ENCODE measurements at places on chromosomes 4 and X.

DNA sequence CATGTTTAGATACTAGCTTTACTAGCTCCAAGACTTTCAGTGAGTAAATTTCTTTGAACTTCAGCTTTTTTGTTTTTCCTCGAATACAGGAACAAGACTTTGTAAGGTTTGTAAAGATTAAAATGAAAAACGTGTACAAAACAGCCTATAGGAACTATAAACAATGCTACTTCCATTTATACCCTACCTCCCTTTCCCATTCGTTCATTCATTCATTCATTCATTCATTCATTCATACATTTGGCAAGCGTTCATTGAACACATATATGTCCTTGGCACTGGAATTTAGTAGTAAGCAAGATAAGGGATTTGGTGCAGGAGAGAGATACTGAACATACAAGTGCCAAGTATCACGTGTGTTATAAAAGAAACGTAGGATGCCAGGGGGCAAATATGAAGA is 65.4 kb upstream of the NAP1L5 start:
- no peak for DNase-seq

DNA sequence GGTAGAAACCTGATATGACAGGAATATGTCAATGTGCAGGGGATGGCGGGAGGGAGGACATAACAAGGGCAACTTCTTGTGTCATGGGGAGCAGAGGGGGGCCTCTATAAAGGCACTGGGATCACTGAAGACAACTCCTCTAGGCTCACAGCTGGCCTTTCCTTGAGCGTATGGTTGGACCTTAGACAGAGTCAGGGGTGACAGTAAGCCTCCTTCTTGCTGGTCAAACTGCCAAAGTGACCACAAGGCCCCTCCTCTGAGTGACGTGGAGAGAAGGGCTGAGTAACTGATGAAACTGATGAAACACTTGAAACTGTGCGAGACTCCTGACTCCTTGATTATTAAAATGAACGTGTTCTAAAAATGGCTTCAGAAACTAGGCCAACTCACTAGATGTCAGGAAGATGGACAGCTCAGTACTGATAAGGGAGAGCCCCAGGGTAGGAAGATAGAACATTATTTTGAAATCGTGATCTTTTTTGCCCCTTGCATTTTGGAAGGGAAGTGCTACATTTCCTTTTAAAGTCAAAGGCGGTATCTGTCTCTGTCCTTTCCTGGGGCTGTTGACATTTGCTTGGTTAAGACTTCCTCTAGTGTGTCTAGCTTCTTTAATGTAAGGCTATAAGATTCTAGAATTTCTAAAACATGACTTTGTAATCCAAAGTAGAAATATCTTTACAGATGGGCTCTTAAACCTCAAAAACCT is 1.6 kb downstream of the RAB33A start:
- no peak for DNase-seq

- no peak for DNase-seq
Observed at GRCh38 chr4:145097331-145097820, 620 bp downstream of the ANAPC10 start.

DNA sequence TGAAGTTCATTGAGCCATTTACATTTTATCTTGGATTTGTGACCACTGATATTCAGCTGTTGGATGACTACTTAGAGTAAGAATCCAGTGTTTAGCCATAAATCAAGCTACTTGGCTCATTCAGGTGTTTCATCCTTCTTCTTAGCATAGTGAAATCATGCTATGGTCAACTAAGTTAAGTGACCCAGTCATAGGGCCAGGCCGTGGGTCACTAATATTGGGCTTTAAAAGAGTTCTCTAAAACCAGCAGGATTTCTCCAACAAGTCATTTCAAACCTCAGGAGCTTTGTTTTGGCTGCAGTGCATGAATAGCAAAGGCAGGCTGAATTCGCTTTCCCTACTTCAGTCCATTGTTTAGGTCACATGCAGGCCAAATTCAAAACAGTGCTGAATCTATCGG is 181.0 kb downstream of the MAML3 start:
- DNase-seq, result no peak

DNA sequence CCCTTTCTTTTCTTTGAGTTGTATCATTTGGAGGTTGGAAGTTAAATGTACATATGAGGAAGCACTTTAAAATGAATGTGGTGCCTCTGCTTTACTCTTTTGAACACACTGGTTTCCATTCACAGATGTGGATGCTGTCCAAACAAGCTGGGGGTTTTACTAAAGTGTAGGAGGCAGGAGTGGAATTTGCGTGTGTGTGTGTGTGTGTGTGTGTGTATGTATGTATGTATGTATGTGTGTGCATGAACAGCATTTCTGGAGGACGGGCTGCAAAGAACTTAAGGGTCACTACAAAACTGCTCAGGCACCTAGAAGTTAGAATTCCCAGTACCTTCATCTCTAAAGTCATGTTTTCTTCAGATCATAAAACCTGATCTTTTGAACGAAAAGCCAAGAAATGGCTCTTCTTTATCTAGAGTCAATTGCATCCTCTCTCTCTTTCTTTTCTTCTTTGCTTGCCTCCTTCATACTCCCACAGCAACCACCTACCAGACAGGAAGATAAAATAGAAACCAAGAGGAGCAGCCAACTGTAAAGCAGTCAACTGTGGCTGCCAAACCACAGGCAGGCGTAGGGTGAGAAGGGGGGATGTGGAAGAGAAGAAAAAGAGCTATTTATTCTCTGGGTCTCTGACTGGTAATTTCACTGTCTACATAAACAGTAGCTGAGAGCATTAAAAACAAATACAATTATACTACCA is 177.0 kb upstream of the RASGEF1B start:
- no peak for DNase-seq

DNA sequence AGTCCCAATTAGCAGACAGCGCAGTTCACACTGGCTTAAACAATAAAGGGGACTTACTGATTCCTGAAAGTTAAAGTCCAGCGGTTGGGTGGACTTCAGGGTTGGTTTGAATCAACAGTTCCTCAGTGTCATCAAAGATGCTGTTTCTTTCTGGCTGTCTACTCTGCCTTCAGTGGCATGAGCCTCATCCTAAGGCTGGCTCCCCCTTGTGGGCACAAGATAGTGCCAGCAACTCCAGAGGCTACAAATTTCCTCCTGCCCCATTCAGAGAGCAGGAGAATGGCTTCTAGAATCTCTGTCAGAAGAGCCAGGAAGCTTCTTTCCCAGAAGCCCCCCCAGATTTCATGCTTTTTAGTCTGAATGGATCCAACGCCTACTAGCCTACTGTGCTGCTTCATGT is 82.4 kb upstream of the MTM1 start:
- DNase-seq, result no peak

DNA sequence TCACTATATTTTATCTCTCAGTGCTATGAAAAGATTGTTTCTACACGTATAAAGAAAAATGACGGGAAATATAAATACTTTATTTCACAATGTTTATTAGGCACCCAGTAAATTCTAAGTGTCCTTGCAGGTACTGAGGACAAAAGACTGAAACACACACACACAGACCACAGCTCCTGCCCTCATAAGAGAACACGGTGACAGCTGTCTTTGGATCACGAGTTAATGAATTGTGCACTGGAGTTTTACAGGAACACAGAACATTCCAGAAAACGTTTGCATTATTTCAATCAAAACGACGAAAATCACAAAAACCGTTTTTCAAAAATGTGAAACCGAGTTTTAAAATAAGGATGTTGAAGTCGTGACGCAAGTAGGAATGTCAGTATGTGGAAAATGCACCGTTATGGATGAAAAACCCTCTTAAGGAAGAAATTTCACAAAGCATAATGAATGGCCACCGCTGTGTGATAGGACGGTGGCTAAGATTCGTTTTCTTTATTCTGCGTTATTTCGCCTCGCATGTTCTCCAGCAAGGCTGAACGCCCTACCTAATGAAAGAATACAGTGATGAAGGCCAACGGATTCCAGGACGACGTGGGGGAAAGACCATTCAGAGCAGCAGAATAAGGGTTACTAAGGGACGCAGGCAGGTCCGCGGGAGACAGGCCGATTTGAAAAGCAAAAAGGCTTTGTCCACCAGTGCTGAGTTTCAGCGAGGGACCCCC is 24.2 kb downstream of the FAM156A start:
- DNase-seq, result no peak

- no peak for DNase-seq
Observed at GRCh38 chr4:74044677-74045076, 6.2 kb upstream of the CXCL3 start.

DNA sequence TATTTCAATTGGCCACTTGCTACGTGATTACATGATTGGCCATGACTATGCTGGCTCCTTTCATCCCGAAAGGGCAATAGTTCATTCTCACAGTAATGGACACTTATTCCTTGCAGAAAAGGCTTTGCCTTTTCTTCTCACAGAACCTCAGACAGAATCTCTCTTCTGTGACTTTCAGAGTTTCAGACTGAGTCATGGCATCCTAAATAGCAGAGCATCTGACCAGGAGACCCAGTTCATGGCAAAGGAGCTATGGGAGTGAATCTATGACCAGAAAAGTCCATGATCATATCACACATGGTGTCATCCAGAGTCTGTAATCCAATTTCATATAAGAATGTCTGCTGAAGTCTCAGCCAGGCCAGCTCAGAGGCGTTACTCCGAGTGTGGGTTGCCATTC is 263.3 kb upstream of the CLNK start:
- DNase-seq, result no peak

DNA sequence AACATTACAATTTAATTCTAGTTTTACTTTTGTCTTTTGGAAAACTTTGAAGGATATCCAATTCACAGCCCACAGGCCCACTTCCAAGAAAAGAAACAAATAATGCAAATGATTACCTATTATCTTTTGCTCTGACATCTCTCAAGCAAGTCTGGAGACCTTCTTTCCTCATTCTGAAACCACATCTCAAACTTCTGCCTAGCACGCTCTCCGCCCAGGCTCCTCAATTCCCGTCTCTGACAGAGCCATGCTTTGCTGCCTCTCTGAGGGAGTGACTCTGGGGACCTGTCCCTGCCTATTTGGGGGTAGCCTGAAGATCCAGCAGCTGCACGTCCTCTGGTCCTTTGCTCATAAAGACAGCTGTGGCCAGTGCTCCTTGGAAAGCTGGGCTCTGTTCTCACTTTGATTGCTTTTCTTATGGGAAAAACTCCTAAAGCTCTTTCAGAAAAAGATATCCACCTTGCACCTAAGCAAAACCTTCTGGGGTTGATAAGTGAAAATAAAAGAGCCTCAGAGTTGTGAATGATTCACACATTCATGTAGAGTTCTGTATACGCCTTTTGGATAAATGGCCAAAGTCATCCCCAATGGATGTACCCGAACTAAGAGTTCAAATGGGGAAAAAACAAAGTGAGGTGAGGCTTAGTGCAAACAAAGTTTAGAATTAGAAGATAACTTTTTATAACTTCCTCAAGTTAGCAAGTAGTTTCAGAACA is 72.4 kb upstream of the TNIP3 start:
- DNase-seq, result no peak

- no peak for DNase-seq
Observed at GRCh38 chr4:43693876-43694275, 754.7 kb downstream of the KCTD8 start.

DNA sequence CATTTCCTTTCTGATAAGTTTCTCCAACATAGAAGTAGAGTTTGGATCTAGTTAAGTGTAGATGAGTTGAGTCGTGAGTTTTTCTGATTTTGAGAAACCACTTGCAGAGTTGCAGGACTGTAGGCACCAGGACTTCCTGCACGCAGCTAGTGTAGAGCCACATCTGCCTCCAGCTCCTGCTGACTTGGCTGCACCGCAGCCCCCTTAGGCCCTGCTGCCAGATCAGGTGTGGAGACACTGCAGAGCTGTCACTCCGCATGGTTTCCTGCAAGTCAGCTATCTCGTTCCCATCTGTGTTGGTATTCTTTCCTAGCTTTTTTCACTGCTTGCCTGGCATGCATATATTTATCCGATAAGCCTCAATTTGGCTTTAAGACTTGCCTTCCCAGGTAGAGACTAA is 48.9 kb downstream of the PCDH7 start:
- no peak for DNase-seq

DNA sequence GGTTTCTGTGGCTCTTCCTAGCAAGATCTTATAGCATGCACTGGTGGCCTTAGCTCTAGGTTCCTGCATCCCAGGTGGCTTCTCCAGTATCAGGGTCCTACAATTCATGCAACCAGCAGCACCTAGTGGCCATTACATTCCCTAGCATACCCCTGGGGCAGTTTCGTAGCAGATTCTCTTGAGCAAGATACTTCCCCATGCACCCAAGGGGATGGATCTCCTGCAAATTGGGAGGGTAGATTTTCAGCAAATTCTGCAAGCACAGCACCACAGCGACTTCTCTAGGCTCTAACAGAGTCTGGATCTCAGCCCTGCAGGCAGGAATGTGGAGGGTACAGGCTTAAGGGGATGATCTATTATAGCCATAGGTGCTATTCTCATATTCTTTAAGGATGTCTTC is 13.1 kb upstream of the SLC9B1 start:
- no peak for DNase-seq

DNA sequence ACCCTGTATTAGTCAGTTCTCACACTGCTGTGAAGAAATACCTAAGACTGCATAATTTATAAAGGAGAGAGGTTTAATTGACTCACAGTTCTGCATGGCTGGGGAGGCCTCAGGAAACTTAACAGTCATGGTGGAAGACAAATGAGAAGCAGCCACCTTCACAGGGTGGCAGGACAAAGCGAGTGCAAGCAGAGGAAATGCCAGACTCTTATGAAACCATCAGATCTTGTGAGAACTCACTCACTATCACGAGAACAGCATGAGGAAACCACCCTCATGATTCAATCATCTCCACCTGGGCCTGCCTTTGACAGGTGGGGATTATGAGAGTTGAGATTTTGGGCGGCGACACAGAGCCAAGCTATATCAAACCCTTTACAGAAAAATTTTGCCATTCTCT is 722.4 kb downstream of the RAB28 start:
- no peak for DNase-seq

GRCh38 chrX:136847874-136848273 is 32.7 kb downstream of the RBMX start:
- no peak for DNase-seq

Measured in NCI-H1930 (cell line).